ENCODE measurements at places on chromosomes 16 and 17.

- H3K4me3 ChIP-seq: no peak overlapping the region
- H3K36me3 ChIP-seq: no peaks in the 10 kb centered on the region
- DNase-seq: no peak
- H3K4me1 ChIP-seq: peaks cover 14% of the 10 kb centered on the region
Observed at GRCh38 chr16:87000001-87000400, 317.2 kb downstream of the C16orf95 start.

- no peaks in the 10 kb centered on the region for H3K36me3 ChIP-seq
- DNase-seq: no peak
- H3K4me3 ChIP-seq: no peak overlapping the region
- no peak overlapping the region for H3K27ac ChIP-seq
- H3K4me1 ChIP-seq: peaks cover 5% of the 10 kb centered on the region
- H3K27me3 ChIP-seq: no peaks in the 10 kb centered on the region
Observed at GRCh38 chr16:46828943-46829342, 2.0 kb downstream of the C16orf87 start.

DNA sequence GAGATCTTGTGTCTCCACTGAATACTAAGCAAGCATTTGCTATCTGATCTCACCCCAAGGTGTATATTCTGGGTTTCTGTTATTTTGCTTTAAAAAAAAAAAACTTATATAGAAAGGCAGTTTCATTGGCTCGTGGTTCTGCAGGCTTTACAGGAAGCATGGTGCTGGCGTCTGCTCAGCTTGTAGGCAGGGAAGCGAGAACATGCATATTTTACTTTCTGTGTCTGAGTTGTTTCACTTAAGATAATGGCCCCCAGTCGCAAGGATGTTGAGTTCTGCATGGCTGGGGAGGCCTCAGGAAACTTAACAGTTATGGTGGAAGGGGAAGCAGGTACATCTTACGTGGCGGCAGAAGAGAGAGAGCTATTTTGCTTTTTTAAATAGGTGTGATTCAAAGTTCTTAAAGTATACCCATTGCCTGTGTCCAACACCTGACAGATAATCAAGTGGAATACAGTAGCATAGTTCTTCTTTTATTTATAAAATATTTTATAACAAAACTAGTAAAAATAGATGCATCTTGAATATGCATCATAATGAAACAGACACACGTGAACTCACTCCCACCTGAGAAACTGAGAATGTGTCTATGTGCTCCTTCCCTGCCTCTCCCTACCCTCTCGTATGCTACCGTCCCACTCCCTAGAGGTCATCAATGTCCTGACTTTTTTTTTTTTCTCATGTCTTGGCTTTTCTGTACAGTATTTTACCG lies 15.4 kb upstream of the ARHGAP17 start:
- no peak for DNase-seq
- H3K27ac ChIP-seq: no peak overlapping the region
- no peaks in the 10 kb centered on the region for H3K36me3 ChIP-seq
- no peak overlapping the region for H3K4me3 ChIP-seq

DNA sequence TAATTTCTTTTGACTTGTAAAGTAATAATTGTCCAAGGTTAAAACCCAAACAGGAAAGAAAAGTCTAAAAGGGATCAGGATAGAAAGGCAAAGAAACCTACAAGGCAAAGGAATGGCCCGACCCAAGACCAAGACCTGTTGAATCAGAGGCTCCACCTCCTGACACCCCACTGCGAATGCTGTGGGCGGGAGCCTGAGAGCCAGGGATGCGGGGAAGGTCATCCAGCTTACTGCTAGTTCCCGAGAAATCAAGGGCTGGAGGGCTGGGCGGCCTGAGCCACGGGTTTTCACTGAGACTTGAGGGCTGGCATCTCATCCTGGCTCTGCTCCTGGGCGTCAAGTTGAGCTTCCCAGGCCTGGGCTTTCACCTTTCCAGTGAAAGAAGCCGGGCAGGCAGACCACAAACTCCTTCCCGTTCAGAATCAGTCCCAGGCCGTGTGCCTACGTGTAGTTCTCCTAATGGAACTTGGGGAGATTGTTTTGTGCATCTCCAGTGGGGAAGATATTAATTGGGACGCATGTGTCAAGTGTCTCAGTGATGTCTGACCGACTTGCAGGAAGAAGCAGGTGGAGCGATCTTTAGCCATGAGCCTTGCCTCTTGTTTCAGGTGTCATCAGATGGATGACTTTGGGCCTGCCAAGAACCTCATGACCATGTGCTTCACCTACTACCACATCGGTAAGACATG lies 36.9 kb downstream of the CIBAR2 start:
- peaks cover 47% of the 10 kb centered on the region for H3K36me3 ChIP-seq
- no peak overlapping the region for H3K27ac ChIP-seq
- no peak overlapping the region for H3K4me3 ChIP-seq

- H3K4me1 ChIP-seq: peaks cover 1% of the 10 kb centered on the region
- H3K36me3 ChIP-seq: no peaks in the 10 kb centered on the region
- H3K4me3 ChIP-seq: no peak overlapping the region
- no peaks in the 10 kb centered on the region for H3K27me3 ChIP-seq
Observed at GRCh38 chr17:74089869-74090464, 113.5 kb upstream of the RPL38 start.

DNA sequence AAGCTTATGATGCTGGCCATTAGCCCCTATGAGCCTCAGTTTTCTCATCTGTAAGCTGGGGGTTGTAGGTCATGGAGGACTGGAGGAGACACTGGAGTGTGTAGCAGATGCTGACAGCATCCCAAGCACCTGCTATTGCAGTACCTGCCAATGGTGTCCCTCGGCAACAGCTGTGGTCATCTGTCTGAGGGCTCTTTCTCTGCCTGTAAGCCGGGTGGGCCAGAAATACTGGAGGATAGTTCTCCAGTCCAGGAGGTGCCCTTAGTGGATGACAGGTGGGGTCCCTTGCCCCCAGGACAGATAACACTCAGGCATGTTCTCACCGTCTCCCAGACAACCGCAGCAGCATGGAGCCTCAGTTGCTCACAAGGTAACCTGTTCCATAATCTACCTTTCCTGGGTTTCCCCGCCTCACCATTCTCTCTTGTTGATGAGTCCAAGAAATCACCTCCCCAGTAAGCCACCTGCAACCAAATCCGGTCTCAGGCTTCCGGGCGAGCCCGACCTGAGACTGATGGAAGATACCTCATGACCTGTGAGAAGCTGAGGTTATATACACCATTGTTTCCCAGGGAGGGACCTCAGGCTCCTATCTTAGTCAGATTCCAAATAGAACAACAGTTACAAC lies 23.8 kb downstream of the NLRP1 start:
- no peaks in the 10 kb centered on the region for H3K27me3 ChIP-seq
- no peak for DNase-seq
- no peaks in the 10 kb centered on the region for H3K36me3 ChIP-seq
- no peak overlapping the region for H3K27ac ChIP-seq

DNA sequence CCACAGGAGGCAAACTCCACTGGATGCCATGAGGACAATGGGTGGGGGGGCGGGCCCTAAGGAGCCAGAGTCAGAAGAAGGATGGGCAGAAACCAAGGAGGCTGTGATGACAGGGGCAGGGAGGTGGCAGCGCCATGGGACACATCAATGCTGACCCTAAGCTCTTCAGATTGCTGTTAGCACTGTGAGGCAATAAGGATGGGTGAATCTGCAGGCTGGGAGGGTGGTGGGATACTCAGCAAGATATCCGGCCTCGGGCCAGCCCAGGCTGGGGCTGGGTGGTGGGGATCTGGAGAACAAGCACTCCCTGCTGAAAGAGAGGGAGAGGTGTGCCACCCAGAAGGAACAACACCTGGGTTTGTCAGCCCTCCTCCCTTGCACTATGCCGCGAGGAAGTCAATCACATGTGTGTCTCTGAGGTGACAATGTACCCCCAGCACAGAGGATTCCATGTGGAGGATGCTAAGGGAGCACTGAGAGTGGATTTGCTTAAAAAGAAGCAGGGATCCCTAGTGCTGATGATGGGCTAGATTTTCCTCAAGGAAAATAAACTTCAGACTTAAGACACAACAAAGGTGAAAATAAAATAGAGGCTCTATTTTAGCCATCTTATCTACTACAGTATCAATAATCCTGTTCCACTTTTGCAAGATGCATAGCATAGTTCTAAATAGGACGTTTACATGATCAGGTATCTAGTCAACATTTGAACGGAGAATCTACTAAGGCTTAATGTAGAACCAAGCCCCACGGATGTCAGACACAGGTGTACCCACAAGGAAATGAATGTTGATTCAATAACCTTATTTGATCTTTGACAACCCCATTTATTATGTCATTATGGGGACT lies 22.6 kb downstream of the SMPD3 start:
- no peaks in the 10 kb centered on the region for H3K36me3 ChIP-seq
- peaks cover 89% of the 10 kb centered on the region for H3K27me3 ChIP-seq
- no peak overlapping the region for H3K27ac ChIP-seq
- H3K4me1 ChIP-seq: no peaks in the 10 kb centered on the region
- H3K4me3 ChIP-seq: no peak overlapping the region

- DNase-seq: peak; percentile 83
- H3K4me1 ChIP-seq: peaks cover 3% of the 10 kb centered on the region
- no peaks in the 10 kb centered on the region for H3K27me3 ChIP-seq
- H3K27ac ChIP-seq: no peak overlapping the region
- no peak overlapping the region for H3K4me3 ChIP-seq
Observed at GRCh38 chr17:48503747-48504146, 27.1 kb downstream of the HOXB1 start.

- H3K4me3 ChIP-seq: no peak overlapping the region
- H3K4me1 ChIP-seq: peaks cover 51% of the 10 kb centered on the region
- DNase-seq: peak; percentile 55
- peak overlapping the region; percentile 79 for H3K27ac ChIP-seq
- H3K27me3 ChIP-seq: no peaks in the 10 kb centered on the region
Observed at GRCh38 chr16:70430667-70431536, 8.0 kb downstream of the ST3GAL2 start.

Data from mesenchymal stem cell (in vitro differentiated cells and primary cell).